Stimulated activated CD4-positive, alpha-beta T cell treated with anti-CD3 and anti-CD28 coated beads, Interleukin-1b, Interleukin-23, amount 100 ng/mL, for 1 hour (primary cell): ENCODE measurements at places on chromosomes 5 and 9.

- DNase-seq = no peak
Observed at GRCh38 chr5:17819783-17820182, 185.5 kb downstream of the TAF11L14 start.

- DNase-seq = no peak
Observed at GRCh38 chr5:120919017-120919416, 454.9 kb downstream of the PRR16 start.

- DNase-seq = no peak
Observed at GRCh38 chr5:30856242-30856641, 337.2 kb upstream of the CDH6 start.

- DNase-seq = no peak
Observed at GRCh38 chr5:520196-520849, 3.9 kb downstream of the SLC9A3 start.
